ENCODE measurements at places on chromosomes 5 and 9.
A peak's percentile ranks its signal among the peaks of the same experiment; 100 is the strongest.

DNA sequence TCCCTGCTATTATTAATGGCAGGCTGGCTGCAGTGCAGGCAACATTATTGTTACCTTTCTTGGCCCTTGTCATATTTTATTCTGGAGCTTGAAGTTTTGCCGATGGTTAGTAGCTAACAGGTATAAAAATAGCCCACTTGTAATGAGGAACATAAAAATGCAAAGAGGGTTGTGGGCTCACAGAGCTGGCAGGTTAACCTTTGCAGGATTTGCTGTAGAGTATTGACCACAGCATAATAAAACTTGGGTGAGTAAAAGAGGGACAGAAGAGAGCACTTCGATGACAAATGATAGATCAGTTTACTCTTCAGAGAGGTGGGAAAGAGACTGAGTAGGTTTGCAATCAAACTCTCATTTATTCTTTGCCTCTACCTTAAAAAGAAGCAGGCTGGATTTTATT, 49.7 kb upstream of the SGCD start:
- DNase-seq: no peak

DNA sequence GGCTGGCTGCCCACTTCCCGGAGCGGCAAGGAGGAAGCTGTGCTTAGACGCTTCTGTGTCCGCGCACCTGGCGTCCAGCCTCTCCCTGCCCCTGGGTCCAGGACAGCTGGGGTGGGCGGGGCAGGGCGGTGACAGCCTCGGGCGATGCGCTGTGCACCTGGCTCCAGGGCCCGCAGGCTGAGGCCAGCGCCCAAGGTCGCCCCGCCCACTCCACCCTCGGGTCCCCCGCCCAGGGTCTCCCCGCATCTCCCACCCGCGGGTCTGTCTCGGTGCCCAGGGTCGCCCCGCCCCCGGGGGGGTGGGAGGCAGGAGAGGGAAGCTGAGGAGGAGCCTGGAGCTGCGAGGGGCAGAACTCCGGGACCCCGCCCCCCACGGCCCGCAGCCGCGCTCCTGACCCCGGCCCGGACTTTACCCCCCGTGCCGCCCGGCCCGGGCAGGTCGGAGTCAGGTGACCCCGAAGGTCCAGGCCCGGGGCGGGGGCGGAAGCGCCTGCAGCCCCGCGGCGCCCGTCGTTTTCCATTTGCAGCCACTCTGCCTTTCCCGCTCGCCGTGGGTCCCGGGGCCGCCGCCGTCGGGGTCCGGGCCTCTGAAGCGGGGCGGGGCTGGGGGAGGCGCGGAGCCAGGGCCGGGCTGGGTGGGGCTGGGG, at the start of gene ENTPD8:
Gene ENTPD8 (minus strand): TSS at position 69 of the 646 bp plus-strand sequence. CDS start 3,072 bp downstream, outside the sequence.
- DNase-seq: peak; percentile 97

GRCh38 chr9:133202145-133202513, 6.9 kb downstream of the OBP2B start:
- DNase-seq: no peak

- no peak for DNase-seq
These were observed 12.4 kb downstream of the TNFAIP8 start for GRCh38 chr5:119368238-119368630.

GRCh38 chr5:53557386-53557785, 3.1 kb upstream of the NDUFS4 start:
- DNase-seq: no peak

DNA sequence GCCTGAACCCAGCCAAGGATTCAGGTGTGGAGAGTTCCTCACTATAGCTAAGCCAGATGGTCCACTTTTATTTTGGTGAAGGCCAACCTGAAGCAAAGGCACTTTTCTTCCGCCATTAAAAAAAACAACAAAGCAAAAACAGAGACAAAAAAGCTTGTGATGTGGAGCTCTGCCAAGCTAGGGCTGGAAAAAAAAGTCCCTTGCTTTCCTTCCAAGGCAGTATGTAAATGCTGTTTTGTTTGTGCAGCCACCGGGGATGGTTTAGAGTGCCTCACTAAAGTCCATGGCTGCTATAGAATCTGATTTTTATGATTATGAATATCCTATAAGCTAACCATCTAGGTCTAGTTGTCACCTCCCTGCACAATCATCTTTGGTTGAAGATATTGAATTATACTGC, 14.9 kb downstream of the MEGF10 start:
- DNase-seq: no peak

GRCh38 chr5:180126716-180127681, 55.4 kb upstream of the RNF130 start:
- peak; percentile 72 for DNase-seq

- DNase-seq: no peak
These were observed 11.1 kb downstream of the FCN2 start for GRCh38 chr9:134891713-134892112.

DNA sequence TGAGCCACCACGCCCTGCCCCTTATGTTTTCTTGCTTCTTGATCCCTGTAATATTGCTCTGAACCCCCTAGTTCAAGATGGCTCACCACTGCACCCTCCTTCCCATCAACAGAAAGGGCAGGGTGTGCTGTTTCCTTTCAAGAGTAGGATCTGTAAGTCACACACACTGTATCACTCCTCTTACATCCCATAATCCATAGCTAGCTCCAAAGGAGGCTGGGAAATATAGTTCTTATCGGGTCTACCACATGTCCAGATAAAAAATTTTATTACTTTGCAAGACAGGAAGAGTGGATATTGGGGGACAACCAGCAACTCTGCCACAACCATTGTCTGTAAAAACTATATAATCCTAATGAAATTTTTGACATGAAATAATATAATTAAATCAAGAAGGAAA, 79.6 kb downstream of the C9orf50 start:
- DNase-seq: no peak

DNA sequence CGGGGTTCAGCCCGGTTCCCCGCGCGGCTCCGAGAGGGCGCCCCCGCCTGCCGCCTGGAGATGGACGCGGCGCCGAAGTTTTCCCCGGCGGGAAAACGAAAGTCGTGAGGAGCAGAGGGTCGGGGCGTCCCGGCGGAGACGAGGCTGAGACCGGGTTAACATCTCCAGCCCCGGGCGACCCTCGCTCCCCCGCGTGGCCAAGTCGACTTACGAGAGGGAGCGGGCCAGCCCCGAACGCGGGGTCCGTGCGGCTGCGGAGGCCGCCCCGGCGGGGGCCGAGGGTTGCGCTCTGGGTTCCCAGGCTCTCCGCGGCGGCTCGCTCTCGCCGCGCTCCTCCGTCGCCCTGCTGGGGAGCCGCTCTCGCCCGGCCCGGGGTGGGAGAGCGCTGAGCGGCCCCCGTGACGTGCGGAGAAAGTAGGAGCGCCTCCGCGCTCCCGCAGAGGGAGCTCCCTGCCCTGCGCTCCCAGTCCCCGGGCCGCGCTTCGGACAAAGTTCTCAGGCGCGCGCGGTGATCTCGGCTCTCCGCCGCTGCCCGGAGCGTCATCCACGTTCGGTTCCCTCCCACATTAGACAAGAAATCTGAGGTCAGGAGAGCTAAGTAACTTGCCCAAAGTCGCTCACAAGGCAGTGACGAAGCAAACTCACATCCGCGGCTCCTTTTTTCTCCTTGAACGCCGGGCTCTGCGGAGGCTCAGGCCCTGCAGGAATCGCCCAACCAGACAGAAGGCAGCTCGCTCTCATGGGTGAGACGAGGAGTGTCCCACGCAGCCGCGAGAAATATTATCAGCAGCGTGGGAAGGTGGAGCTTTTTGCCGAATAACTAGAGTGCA, 1.2 kb upstream of the GCNT4 start:
- DNase-seq: peak; percentile 27

GRCh38 chr5:143693651-143694252, 118.2 kb upstream of the HMHB1 start:
- DNase-seq: no peak

DNA sequence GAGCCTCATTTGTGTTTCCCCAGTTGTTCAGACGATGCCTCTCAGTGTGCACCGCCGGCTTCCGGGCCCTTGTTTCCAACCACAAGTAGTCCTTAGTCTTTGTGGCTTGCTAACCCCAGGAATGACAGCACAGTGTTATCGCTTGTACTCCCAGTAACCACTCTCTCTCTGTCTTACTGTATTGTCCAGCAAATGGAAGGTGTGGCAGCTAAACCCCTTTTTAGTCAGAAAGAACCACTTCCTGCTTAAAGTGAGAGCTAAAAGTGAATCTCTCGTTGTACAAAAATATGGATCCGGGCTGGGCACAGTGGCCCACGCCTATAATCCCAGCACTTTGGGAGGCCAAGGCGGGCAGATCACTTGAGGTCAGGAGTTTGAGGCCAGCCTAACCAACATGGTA, 61.3 kb downstream of the ENC1 start:
- no peak for DNase-seq

GRCh38 chr5:133969654-133970324, 1.4 kb upstream of the C5orf15 start:
- DNase-seq: no peak

DNA sequence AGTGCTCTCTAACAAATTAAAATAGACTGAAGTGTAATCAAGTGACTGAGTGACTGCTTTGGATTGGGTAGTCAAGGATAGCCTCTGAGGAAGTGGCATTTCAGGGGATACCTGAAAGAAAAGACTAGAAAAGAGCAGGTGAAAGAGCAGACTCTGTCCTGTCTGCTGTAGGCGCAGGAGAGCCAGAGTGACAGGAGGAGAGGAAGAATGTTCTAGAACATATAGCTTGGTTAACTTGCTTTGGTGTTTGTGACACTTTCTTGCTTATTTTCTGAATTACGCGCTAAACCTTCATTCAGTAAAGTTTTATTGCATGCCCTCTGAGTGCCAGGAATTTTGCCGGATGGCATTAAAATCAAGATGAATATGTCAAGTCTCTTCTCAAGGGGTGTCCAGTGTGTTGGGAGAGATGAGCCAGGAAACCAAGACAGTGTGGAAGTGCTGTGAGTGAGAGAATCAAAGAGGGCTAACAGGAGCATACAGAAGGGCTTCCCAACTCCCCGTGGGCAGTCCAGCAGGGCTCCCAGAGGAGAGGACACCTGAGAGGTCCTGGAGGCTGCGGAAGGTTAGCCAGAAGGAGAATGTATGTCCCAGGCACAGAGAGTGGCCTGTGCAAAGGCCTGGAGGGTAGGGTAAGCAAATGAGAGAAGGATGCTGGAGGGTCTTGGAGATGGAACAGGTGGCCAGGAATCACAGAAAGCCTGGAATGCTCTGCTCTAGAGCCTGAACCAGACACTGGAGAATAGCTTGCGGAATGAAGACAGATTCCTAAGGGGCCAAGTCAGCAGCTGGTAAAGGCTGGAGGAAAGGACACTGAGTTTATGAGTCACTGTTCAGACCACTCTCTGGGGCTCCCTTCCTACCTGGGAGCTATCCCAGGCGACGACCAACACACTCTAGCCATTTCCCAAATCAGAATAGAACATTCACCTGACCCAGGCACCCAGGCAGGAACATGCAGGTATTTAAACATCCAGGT, 59.3 kb downstream of the SLC22A5 start:
- no peak for DNase-seq

- DNase-seq: no peak
These were observed 34.7 kb upstream of the MVB12B start for GRCh38 chr9:126291925-126292324.
